Progenitor cell of endocrine pancreas (in vitro differentiated cells): ENCODE measurements at places on chromosomes 12 and 14.

DNA sequence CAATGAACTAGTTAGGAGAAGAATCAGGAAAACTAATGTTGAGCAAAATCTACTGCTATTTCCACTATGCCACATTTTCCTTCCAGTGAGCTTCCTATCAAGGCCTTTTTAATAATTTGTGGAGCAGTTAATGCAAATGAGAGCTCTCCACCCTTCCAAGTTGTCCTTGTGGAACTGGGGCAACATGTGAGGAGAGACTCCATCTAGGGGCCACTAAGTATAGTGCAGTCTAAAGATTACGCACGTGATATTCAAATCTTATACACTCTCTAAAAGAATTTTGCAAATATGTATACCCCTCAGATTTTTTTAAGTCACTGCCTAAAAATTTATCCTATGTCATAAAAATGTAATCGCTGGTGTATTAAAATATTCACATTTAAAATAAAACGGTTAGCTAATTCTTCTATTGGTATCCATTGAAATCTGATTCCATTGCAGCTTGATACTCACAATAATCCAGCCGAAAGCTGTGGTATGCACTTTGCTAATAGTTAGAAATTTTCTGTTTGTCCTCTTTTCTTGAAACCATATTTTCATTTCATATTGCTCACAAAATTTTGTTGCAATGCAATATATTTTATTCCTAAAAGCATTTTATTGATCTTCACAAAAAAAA lies 100.1 kb downstream of the PAH start:
- DNase-seq, result no peak

GRCh38 chr14:72970058-72970630 lies 43.9 kb downstream of the DCAF4 start:
- no peak for DNase-seq

DNA sequence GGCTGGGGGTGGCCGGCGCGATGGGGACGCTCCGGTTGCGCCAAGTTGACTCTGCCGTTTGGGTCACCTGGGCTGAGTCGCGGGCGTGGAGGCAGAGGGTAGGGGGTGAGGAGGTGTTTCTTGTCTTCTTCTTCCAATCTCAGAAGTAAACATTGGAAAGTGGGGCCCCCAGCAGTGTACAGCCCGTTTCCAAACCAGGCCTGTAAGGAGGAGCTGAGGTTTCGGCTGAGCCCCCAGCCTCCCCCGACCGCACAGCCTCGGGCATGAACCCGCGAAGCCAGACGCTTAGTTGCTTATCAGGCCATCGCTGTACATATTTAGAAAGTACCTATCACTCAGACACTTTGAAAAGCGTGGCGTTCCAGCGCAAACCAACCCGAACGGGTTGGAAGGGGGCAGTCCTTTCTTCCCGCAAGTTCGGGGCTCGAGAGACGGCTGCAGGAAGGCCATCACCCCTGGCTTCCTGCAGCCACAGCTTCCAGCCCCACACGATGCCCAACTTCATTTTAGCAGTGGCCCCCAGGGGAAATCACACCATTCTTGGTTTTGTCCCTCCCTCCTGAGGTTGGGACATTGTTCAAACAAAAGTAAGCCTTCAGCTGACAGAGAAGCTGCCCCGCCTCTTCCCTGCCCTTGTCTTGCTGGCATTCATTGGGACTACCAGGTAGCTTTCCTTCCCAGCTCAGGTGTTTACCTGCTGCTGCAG lies 164.1 kb downstream of the ZFP36L1 start:
- no peak for DNase-seq

- DNase-seq, result no peak
Observed at GRCh38 chr14:27366596-27366995, 768.8 kb upstream of the NOVA1 start.

DNA sequence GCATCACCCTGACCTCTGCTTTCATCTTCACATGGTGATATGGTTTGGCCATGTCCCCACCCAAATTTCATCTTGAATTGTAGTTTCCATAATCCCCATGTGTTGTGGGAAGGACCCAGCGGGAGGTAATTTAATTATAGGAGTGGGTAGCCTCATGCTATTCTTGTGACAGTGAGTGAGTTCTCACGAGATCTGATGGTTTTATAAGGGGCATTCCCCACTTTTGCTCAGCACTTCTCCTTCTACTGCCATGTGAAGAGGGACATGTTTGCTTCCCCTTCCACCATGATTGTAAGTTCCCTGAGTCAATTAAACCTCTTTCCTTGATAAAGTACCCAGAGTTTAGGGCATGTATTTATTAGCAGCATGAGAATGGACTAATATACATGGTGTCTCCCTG lies 38.2 kb downstream of the TMBIM6 start:
- no peak for DNase-seq

DNA sequence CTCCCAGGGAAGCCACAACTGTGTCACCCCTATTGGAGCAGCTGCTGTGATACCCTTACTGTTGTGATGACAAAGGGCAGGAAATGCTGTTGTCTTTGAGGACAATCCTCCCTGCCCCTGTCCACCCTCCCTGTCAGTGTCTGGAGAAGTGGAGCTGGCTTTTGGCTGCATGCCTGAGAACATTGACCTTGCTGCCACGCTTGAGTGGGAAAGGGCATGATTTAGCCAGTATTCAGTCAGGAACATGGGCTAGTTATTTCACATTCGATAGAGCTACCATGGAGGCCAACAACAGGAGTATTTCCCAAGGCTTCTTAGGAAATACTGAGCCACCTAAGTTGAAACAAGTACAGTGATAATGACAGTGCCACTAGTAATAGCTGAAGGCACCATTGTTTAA lies 59.4 kb downstream of the MYRFL start:
- DNase-seq, result no peak

- no peak for DNase-seq
Observed at GRCh38 chr14:74260525-74261233, 21.4 kb downstream of the VSX2 start.
